Naive thymus-derived CD8-positive, alpha-beta T cell (primary cell): ENCODE measurements at places on chromosomes 12 and 14.

DNA sequence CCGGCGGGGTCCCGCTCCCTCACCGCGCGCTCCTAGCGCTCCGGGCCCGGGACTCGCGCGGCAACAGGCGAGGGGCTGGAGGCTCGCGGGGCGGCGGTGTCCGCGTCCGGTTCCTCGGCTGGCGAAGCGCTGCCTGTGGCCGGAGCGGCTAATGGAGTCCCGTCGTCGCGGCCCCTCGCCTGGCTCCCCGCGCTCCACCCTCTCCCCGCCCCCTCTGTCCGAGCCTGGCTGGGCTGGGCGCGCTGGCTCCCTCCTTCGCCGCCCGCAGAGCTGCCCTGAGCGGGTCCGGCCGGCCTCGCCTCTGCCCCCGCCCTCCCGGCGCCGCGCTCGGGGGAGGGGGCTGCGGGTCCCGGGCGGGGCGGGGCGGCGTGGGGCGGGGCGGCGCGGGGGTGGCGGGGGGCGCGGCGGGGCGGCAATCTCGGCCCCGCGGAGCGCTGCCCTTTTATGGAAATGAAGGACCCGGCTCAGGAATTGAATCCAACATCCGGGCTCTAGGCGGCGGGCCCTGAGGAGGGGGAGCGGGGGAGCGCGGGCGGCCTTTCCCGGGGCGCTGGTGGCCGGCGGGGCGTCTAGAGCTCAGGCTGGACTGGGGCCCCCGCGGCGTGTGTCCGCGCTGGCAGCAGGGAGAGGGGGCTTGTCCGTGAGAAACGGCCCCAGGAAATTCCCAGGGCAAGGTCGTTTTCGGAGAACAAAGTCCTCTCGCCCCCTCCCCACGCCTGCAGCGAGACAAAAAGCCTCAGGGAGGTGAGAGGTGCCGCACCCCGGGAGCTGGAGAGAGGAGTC lies at the start of gene FERMT2:
Gene FERMT2, minus strand, starts transcription at position 153 of the 783 bp plus-strand sequence. CDS start 482 bp downstream, outside the sequence.
- H3K27ac ChIP-seq = no peak within 1 kb of the TSS
- DNase-seq = no peak
- H3K4me1 ChIP-seq = peaks cover 22% of the 10 kb centered on the region
- peaks cover 27% of the 10 kb centered on the region for H3K27me3 ChIP-seq
- H3K4me3 ChIP-seq = peak within 1 kb of the TSS; percentile 86

DNA sequence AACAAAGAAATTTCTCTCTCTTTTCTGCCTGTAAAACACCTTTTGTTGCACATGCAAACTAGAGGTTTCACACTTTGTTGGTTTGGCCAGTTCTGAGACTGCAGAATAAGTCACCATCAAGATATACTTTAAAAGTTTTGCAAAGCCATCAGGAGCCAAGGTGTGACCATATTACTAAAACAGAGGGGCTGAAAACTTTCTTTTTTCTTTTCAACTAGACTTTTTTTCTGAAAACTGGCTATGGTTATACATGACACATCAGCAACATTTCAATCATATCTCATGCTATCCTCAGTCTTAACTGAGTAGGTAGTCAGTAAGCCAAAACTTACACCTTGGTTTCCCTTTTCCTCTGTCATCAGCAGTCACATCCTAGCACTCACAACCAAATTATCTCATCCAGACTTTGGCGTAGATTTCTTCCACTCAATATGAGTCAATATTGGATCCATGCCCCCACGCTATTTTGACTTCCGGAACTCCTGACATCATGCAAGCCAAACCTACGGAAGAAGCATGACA lies 4.1 kb upstream of the IFNG start:
- DNase-seq = no peak
- H3K4me3 ChIP-seq = no peak overlapping the region
- H3K27ac ChIP-seq = peak overlapping the region; percentile 46

DNA sequence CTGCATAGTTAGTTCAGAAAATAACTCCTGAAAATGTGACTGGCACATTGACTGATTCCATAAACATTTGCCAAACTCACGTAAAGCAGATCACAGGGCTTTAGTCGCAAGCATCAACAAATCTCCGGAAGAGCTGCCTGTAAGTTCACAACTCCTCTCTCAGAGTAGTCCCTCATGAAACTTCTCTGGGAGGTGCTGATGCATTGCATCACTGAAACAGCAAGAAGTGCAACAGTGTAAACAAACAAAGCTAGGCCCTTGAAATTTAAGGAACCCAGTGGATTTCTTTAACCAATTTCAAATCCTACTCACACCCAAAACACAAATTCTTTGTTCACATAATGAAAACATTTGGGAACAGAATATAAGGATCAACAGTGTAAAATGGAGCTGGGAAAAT lies 1691.7 kb upstream of the FLRT2 start:
- H3K4me1 ChIP-seq = no peaks in the 10 kb centered on the region
- no peaks in the 10 kb centered on the region for H3K36me3 ChIP-seq
- no peak for DNase-seq

- peaks cover 4% of the 10 kb centered on the region for H3K36me3 ChIP-seq
- H3K4me1 ChIP-seq = peaks cover 5% of the 10 kb centered on the region
Observed at GRCh38 chr14:99407416-99407815, 73.2 kb downstream of the SETD3 start.

DNA sequence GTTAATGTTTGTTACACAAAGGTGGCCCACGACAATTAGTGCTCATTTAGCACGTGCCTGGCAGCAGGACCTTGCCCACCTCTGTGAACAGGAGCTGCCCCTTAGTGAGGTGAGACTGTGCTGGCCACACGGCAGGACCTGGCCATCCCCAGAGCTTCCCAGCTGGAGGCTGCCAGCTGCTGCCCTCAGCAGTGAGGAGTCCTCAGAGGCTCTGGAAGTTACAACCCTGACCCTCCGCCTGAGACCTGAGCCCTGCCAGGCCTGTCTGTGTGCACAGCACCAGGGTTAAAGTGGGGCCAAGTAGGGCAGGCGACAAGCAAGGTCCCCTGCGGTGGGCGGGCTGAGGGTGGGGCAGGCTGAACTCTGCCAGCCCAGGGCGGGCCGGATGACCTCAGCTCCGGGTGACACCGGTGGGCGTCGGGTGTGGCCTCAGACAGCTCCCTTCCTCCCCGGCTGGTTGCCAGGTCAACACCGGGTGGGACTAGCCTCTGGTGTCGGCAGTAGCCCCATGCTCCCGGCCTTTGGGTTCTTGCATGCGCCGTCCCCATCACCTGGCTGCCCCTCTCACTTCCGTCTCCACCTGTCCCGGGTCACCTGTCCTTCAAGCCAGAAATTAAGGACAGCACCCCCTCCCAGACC lies 9.2 kb upstream of the LBHD2 start:
- DNase-seq = no peak
- H3K4me3 ChIP-seq = no peak overlapping the region
- no peak overlapping the region for H3K27ac ChIP-seq
- peaks cover 10% of the 10 kb centered on the region for H3K27me3 ChIP-seq
- no peaks in the 10 kb centered on the region for H3K36me3 ChIP-seq
- H3K4me1 ChIP-seq = peaks cover 4% of the 10 kb centered on the region

DNA sequence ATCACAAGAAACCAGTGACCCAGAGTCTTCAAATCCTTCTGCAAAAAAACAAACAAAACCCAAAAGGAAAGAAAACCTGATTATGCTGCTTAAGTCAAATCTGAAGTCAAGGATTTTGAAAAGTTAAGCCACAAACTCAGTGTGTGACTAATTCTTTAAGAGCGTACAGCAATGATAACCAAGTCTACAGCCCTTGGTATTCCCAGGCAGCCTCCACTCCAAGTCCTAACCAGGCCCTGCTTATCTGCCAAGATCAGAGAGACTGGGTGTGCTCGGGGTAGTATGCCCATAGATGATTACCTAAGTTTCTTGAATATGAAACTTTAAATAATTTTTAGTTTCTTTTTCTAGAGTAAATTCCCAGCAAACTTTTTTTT lies 13.1 kb downstream of the PGAM5 start:
- DNase-seq = no peak
- no peak overlapping the region for H3K4me3 ChIP-seq
- no peak overlapping the region for H3K27ac ChIP-seq
- peaks cover 5% of the 10 kb centered on the region for H3K4me1 ChIP-seq
- peaks cover 78% of the 10 kb centered on the region for H3K36me3 ChIP-seq
- no peaks in the 10 kb centered on the region for H3K27me3 ChIP-seq
